ENCODE measurements at places on chromosomes 6 and 20. TPM values are rescaled to one million over a fixed set of nuclear protein-coding genes. Genes with fewer than 3 reads are reported as not detected.

- DNase-seq, result peak; percentile 63
Measured at GRCh38 chr20:50467718-50468356, 42.3 kb upstream of the PTPN1 start.

Gene MYLK2
- 2.7 TPM for total RNA-seq

GRCh38 chr20:13788167-13788834 is 3.5 kb downstream of the NDUFAF5 start:
- DNase-seq, result peak; percentile 67

DNA sequence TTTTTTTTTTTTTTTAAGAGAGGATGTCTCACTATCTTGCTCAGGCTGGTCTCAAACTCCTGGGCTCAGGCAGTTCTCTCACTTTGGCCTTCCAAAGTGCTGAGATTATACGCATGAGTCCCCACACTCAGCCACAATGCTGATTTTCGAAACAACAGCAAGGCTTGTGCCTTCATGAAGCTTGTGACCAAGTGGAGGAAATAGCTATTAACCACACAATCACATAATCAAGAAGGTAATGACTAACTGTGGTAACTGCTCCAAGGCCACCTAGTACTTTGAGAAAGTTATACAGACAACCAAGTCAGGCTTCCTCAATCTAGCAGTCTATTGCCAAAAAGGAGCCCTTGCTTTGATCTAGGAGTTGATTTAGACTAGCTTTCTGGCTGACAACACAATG is 46.3 kb downstream of the SOD2 start:
- DNase-seq, result no peak

Gene KCNS1
- total RNA-seq, result 0.23 TPM

DNA sequence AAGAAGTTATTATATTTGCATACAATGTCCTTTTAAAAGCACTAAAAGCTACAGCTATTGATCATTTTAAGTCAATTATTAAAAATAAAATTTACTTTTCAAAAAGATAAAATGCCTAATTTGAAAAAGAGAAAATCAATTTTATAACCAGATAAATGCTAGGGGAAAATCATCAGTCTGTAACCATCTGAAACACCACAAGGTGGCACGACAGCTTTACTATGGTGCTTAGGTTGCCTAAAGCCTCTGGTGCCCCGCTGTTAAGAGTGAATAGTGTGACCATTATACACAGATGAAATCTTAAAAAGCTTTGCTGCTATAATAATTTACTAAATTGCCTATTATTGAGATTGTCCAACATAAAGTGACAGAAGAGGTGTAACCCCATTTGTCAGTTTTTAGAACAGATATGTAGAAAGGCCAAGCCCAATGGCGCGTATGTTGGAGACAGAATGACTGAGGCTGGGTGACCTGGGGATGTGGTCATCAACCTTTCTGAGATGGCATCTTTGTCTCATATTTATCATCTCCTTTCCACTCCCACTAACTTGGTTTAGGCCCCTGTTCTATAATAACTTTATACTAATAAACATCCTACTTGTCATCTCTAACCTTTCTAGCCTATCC is 100.8 kb downstream of the MOXD1 start:
- DNase-seq, result peak; percentile 53

Measured in endothelial cell of umbilical vein (primary cell).